Stimulated activated CD8-positive, alpha-beta memory T cell treated with anti-CD3 and anti-CD28 coated beads, Interleukin-15, amount 100 ng/mL, for 1 hour (primary cell): ENCODE measurements at places on chromosomes 12 and 14.
A peak's percentile ranks its signal among the peaks of the same experiment; 100 is the strongest.

GRCh38 chr14:85445151-85445795, 84.7 kb upstream of the FLRT2 start:
- DNase-seq, result no peak

DNA sequence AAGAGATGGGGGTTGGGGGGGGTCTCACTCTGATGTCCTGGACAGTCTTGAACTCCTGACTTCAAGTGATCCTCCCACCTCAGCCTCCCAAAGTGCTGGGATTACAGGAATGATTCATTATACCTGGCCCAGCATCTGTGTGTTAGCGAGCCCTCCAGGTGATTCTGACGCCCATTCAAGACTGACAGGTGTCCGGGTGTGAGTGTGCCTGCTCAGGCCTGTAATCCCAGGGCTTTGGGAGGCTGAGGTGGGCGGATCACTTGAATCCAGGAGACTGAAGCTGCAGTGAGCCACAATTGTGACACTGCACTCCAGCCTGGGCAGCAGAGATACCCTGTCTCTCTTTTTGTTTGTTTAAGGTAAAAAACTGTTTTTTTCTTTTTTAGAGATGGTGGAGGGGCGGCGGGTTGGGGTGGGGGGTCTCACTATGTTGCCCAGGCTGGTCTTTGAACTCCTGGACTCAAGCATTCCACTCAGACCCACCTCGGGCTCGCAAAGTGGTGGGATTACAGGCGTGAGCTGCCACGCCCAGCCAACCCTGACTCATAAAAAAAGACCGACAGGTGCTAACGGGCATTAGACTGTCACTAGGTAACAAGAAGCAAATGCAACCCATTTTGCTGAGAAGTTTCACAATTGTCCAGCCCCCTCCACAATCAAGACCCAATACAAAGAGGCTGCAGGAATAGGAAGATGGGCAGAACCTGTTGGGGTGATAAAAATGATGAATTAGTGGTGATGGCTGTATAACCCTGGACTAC, 4.7 kb downstream of the VSIG10 start:
- no peak for DNase-seq

- no peak for DNase-seq
Measured at GRCh38 chr14:106080922-106081321, 554.5 kb downstream of the TMEM121 start.

- DNase-seq, result no peak
Measured at GRCh38 chr14:78310272-78310671, 140.1 kb downstream of the NRXN3 start.

- no peak for DNase-seq
Measured at GRCh38 chr14:33175951-33176350, 237.3 kb downstream of the NPAS3 start.

DNA sequence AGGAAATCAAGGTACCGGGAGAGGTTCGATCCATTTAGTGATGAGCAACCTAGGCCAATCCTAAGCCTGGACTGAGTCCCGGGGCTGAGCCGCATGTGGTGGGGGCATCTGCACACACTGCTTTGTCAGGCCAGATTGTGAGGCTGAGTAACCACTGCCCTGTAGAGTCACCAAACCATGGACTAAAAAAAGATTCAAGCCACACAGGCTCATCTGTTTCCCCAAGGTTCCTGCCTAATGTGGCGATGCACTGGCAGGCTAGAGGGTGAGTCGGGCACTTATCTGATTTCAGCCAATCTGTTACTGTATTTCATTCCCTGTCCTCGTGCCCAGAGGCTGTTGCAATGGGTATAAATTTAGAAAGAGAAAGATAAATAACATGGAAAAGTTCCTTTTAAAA, 140.8 kb downstream of the TTC7B start:
- DNase-seq, result no peak

GRCh38 chr12:104669851-104670337, 213.1 kb downstream of the CHST11 start:
- DNase-seq, result no peak

GRCh38 chr12:48118284-48118871, 786 bp upstream of the PFKM start:
- no peak for DNase-seq

DNA sequence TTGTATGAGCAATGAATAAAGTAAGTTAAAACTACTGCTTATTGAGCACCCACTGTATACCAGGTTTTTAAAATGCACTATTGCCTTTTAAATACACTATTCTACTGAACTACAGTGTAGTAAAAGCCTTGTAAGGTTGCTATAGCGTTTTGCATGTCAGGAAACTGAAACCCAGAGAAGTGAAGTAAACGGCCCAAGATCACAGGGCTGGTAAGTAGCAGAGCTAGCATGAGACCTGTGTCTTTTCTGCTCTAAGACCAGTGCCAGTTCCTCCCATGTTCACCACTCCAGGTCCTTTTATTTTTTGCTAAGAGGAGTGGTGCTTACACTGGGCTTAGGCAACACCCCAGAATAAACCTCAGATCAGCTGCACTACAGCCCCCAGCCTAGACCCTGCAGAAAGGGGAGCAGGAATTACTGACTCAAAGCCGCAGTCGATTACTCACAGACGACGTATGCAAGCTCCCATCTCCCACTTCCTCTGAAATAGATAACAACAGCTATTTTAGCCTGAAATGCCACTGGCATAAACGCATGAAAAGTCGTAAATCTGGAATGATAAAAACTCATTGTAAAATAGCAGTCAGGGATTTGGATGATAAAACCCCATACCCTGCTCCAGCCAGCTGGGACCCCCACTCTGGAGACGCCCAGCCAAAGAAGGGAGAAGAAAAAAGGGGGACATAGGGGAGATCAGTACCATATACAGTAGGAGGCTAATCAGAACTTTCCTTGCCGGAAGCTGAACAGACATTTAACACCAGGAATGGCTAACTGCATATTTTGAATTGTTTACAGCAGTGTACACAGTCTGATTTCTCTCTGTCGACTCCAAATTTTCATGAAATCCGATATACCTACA, 108.3 kb downstream of the NUAK1 start:
- DNase-seq, result no peak

DNA sequence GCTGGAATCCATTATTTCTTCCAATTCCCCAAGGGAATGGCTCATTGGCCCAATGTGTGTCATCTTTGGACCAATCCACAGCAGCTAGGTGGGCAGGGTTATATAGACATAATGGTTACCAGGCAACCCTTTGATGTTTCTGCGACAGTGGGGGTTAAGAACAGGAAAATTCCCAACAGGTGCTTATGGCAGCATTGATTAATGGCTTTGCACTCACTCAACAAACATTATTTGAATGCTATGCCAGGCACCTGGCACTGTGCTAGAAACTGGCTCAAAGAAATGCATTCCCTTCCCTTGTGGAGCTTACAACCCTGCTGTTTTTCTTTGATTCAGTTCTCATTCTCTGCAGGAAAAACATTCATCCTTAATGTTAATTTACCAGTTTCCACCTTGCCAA, 1221.0 kb downstream of the AACS start:
- DNase-seq, result no peak

DNA sequence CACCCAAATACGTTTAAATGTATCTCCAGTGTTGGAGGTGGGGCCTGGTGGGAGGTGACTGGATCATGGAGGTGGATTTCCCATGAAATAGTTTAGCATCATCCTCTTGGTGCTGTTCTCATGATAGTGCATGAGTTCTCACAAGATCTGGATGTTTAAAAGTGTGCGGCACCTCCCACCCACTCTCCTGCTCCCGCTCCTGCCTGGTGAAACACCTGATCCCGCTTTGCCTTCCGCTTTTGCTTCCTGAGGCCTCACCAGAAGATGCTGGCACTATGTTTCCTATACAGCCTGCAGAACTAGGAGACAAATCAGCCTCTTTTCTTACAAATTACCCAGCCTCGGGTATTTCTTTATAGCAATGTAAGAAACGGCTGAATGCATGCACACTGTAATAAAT, 20.1 kb downstream of the EIF5 start:
- no peak for DNase-seq

DNA sequence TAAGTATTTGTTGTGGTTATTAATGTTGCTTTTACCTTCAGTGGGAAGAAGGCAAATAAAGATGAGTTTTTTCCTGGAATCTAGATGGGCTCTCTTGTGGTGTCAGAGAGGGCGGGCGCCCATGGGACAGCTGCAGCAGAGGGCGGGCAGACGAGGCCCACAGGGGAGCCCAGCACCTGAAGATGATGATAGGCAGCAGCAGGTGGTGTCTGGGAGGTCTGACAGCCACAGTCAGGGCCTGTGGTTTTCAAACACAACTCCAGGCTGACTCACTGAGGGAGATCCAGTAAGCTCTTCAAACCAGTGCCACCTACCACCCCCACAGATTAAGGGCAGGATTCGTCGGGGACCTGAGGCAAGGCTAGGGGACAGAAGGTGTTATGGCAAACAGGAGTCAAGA, 42.8 kb downstream of the NKX2-1 start:
- no peak for DNase-seq

DNA sequence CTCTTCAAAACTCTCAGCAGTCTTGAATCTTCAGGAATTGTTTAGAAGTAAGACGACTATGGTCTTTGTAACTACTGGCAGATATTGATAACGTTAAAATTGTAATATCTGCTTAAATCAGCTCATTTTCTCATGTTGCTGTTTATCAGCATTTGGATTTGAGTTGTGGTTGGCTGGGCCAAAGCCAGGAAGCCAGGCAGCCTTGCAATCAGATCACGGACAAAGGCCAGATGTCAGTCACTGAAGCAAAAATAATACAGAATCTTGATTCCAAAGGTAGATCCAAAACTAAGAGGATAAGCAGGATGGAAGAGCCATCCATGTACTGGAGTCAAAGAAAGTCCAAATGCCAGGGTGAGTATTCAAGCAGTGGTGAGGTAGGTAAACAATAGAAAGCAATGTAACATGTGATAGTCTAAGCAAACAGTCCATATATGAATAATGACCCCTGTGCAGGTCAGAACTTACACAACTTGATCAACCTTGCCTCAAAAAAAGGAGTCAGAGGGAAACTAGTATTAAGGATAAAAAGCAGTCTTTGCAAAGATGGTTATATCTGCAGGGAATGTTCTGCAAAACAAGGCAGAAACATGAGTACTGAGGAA, 95.8 kb upstream of the RAP1B start:
- DNase-seq, result no peak

- no peak for DNase-seq
Measured at GRCh38 chr12:27801630-27802029, 21.6 kb upstream of the MANSC4 start.

- DNase-seq, result no peak
Measured at GRCh38 chr14:20546877-20547276, 14.0 kb downstream of the RNASE9 start.

GRCh38 chr12:83537428-83538053, 850.8 kb downstream of the TMTC2 start:
- no peak for DNase-seq

GRCh38 chr12:63764481-63764880, 15.2 kb upstream of the RXYLT1 start:
- DNase-seq, result no peak

DNA sequence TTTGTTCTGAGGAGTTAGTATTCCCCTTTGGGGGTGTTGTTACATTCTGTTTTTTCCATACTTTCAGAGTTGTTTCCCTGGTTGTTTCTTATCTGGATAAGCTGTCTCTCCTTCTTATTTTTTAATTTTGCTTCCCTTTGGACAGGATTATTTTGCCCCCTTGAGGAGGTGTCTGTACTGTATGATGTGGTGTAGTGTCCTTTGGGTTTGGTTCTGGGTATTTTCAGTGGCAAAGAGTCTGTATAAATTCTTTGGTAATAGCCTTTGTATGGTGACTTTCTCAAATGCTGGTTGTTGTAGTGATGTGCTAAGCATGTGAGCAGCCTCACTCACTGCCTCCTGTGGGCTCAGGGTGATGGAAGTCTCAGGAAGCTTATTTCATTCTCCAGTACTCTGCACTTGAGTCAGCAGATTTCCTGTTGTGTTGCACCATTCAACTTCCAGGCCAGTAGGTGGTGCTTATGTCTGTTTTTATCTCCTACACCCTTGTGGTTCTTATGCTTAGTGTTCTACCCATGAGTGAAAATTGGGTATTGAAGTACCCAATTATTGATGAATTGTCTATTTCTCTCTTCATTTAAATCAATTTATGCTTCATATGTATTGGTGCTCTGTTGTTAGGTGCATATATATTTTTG, 103.3 kb upstream of the PMCH start:
- DNase-seq, result no peak

GRCh38 chr12:106764738-106765137, 9.7 kb upstream of the RIC8B start:
- DNase-seq, result no peak

- peak; percentile 49 for DNase-seq
Measured at GRCh38 chr12:94262228-94263010, 114.0 kb downstream of the PLXNC1 start.

DNA sequence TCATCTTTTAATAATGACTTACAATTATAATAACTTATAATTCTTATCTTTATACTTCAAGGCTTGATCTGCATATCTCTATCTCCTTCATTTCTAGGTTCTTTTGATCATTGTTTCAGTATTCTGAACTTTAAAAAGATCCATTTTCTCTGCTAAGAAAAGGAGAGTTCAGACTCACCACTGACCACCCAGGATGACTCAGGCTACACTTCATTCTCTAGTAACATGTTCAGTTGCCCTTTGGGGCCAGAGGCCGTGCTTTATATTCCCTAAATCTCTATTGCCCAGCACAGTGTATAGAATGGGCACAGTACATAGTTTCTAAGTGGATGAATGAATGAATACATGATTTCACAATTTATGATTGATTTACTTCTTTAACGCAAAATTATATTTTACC, 268.7 kb downstream of the AKAP6 start:
- no peak for DNase-seq

DNA sequence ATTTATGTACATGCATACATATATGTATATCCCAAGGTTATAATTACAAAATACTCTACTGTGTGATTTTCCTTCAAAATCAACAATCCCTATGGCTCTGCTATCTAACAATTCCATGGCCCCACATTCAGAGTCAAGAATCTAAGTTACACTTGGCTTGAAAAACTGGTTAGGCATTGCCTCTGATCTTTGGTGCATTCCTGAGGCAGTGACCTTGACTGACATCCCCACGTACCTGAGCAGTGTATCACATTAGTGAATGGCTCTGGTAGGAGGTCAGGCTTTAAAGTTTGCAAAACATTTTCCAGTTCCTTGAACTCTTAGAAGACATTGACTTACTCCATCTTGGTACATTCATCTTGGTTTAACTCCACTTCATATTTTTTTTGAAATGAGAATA, 8.5 kb upstream of the STON2 start:
- DNase-seq, result no peak

GRCh38 chr14:47826809-47827208, 151.4 kb upstream of the MDGA2 start:
- DNase-seq, result no peak

DNA sequence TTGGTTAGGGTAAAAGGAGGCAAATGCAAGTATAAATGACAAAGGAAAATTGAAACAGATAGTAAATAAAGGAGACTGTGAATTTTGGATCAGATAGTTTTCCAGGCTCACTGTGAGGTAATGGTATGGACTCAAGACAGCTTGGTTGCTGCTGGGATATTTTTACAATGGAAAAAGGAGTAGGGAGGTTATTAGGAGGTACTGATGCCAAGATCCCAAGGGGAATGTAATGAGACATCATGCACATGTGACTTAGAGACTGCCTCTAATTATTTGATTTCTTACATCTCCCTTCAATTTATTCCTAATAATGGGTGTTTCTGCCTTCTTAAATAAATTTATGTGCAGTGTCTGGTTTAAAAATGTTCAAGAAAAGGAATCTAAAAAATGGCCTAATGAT, 56.9 kb downstream of the TAOK3 start:
- no peak for DNase-seq
